ENCODE measurements at places on chromosomes 2 and 18.

- no peak for DNase-seq
Measured at GRCh38 chr18:12599543-12599942, 58.4 kb downstream of the SPIRE1 start.

GRCh38 chr18:61991201-61991600, 98.4 kb upstream of the RNF152 start:
- DNase-seq: no peak

DNA sequence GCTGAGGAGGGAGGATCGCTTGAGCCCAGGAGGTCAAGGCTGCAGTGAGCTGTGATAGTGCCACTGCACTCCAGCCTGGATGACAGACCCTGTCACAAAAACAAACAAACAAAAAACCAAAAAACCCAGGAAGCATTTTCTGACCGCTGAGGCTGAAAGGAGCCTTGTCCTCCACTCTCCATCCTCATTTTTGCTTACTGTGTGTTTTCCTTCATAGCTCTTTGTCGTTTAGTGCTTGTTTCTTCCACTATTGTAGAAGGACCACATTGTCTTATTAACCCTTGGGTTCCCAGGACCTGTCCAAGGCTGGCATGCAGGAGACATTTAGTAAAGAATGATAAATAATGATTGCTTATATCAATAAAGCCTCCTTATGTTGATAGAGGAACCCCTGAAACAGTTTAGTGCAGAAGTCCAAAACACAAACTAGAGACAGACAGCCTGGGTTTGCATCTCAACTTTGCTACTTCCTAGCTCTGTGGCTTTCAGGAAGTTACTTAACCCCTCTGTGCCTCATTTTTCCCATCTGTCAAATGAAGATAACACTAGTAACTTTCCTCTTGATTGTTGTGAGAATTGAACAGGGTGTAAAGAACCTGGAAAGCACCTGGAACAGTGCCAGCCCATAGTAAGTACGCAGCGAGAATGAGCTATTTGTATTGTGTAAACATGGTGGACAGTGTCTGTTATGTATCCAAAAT, 126.0 kb downstream of the LPIN1 start:
- DNase-seq: no peak

DNA sequence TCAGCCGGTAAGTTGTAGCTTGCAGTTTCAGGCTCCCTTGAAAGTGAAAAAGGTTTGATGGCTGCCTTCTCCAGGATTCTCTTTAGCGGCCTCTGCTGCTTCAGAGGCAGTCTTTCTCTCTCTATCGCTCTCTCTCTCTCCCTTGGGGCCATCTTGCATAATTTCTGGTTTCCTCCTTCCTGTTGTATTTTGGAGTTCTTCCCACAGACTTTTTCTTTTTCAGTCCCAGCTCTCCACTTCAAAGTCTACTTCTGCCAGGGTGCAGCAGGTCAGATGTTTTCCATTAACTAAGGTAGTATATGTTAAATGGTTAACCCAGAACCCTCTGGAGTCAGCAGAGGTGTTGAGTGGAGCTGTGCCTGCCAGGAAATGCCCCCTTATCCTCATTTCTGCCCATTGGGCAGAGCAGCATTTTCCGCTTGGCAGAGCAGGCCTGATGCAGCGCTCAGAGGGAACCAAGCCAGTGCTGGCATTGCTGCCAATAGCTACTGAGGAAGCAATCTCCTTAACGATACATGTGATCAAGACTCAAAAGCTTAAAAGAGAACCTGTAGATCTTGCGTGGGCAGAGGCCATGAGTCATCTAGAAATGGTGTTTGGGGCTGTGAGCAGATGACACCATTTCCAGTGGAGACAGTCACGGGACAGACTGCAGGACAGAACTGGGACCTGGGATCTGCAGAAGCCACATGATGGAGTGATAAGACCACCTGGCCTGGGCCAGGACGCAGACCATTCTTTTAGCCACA, 20.8 kb downstream of the DBI start:
- peak; percentile 32 for DNase-seq

- DNase-seq: no peak
Measured at GRCh38 chr2:25358836-25359235, 17.1 kb upstream of the DNMT3A start.

DNA sequence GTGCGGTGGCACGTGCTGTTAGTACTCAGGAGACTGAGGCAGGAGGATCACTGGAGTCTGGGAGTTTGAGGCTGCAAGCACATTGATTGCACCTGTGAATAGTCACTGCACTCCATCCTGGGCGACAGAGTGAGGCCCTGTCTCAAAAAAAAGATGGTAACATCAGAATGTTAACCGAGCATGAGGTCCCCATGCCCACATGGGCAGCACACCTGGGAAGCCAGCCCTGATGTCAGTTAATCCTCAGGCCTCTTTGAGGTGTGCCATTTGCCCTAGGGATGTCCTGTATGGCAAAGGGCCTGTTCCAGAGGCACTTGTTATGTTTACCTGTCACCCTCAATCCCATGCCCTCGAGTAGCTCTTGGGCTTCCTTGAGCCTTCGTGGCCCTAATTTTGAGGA, 16.6 kb downstream of the RBFA start:
- no peak for DNase-seq

- no peak for DNase-seq
Measured at GRCh38 chr18:78092901-78093300, 843.3 kb downstream of the GALR1 start.

DNA sequence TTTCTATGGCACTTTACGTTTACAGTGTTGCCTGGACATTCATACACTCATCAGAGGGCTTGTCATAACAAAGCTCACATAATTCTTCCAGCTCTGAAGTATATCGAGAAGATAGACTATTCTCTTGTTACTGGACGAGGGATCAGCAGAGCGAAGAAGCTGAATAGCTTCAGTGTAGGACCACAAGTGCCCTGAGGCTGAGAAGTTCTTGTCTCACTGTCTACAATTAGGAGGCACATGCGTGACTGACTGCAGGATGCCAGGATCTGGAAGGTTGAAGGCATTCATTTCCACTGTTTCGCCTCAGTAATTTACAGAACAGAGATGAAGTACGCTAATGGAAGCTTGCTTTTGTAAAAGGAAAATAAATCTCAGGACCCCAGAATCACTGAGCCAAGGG, 9.6 kb downstream of the SH3YL1 start:
- no peak for DNase-seq

DNA sequence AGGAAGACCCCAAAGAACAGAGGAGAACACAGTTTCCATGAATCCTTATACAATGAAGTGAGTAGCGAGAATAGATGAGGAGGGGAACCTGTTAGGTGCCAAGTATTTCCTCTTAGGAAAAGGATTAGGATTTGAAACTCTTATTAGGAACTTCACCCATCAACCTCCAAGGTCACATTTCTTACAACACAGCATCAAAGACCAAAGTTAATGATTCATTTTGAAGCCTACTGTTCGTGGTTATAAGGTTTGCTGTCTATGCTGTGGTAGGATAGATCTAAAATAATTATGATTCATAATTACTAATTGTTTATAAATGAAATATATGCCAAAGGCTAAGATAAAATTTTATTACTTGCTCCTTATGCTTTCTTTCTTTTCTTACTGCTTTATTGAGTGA, 6.1 kb downstream of the CFAP221 start:
- no peak for DNase-seq

DNA sequence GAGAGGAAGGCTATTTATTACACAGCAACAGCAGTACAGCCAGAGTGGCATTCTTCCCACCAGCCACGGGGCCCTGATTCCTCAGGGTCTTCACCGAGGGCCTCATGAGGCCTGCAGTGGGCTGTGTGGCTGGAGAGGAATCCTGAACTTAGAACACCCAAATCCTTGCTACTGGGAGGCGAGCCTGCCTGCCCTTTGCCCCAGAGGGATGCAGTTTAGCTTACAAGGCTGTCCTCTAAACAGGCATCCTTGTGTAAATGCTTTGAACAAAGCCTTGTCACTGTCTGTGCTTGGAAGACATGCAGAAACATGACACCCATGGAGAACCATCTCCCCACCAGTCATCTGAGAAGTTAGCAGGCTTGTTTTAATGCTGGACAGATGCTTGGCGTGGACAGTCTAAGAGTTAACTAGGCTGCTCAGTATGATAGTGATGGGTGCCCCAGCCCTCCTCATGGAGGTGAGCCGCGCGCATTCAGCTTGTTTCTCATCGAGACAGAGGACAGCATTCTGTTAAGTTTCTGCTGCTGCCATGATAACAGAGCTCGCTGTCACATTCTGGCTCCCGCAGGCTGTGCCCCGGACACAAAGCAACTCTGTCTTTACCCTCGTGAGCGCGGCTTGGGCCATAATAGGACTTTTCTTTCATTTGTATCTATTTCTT, 42.9 kb downstream of the ADI1 start:
- DNase-seq: peak; percentile 50

DNA sequence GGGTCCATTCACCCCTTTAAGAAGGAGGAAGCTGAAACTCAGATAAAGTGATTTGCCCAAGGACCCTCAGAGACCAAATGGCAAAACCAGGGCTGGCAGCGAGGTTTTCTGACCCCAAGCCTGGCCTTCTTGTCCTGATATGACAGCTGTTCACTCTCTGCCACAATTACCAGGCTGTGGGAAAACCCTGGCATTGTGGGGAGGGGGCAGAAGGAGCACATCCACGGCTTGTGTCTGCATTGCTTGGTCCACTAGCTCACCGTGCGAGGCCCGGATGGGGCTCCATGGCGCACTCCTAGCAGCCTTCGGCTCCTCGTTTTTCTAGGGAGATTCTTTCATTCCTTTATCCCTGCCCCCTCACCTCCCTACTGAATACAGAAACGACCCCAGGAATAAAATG, 143.4 kb upstream of the SIX2 start:
- DNase-seq: no peak

DNA sequence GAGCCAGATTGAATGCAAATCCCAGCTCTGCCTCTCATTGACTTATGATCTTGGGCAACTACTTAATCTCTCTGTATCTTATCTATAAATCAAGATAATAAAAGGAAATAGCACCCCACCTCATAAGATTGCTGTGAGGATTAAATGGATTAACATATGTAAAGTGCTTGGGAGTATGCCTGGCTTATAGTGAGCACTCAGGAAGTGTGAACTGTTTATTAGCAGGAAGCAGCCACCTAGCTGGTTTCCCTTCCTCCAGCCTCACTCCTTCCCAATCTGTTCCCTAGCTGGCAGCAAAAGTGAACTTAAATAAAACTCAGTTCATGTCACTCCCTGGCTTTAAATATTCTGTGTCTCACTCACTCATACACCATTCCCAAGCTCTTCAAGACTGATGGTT, 526.6 kb upstream of the PKDCC start:
- no peak for DNase-seq

DNA sequence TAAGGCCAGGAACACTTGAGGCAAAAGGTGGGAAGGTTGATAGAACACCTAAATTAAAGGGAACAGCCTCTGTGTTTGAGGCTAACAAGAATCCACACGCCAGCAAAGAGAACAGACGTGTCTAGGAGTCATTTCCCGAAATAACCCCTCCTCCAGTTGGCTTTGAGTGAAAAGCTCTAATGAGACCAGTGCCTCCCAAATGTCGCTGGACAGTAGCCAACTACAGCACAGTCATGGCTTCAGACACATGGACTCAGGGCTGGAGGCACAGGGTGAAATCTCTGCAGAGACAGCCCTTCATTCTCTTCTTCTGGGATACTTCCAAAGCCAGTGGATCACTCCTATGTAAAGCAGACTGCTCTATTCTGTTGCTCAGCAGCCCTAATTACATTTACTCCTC, 49.6 kb downstream of the SOWAHC start:
- DNase-seq: peak; percentile 76

DNA sequence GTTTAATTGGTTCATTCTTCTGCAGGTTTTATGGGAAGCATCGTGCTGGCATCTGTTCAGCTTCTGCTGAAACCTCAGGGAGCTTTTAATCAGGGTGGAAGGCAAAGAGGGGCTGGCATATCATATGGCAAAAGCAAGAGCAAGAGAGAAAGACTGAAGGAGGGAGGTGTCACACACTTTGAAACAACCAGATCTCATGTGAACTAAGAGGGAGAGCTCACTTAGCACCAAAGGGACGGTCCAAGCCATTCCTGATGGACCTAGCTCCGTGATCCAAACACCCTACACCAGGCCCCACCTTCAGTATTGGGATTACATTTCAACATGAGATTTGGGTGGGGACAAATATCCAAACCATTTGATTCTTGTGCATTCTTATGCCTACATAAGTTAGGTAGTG, 563.1 kb downstream of the SPAG16 start:
- DNase-seq: no peak

GRCh38 chr2:131552871-131553270, 25.2 kb downstream of the CCDC74A start:
- no peak for DNase-seq

DNA sequence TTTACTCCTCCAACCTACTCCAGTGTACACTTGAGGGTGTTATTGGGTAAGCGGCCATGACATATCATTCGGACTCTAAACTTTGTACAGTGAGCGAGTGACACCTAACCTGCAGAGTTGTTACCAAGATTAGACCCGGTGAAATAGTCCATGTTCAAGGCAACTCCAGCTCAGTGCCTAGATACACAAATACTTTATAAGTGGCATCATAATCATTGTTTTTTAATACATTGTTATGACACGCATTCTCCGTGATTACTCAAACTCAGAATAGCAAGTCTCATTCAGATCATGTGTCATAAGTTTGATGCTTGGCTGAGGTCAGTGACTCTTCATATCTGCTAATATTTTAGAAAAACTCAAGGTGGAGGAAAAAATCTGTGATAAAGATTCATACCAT, 597.8 kb downstream of the DCC start:
- DNase-seq: no peak

DNA sequence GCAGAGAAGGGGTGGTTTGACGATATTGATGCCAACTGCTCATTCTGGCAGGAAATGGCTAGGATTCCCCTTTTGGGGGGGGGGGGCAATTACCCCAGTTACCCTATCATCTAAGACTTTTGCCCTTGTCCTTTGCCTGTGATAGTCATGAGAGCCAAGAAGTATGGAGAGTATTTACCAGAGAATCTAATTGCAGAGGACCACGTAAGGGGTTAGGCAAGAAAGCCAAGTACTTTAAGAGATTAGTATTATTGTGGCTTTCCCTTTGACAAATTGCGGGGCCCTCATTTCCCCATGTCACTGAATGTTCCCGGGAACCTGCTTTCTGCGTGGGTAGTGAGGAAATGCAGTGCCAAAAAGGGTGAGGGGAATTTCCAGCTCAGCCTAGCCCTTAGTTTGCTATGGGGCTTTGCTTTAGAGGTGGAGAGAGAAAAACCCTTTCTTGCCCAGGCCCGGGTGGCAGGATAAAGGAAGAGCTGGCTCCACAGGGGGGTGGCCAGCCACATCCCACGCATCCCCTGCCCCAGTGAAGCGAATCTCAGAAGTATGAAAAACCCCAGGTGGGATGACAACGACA, 1.5 kb downstream of the AQP4 start:
- no peak for DNase-seq

DNA sequence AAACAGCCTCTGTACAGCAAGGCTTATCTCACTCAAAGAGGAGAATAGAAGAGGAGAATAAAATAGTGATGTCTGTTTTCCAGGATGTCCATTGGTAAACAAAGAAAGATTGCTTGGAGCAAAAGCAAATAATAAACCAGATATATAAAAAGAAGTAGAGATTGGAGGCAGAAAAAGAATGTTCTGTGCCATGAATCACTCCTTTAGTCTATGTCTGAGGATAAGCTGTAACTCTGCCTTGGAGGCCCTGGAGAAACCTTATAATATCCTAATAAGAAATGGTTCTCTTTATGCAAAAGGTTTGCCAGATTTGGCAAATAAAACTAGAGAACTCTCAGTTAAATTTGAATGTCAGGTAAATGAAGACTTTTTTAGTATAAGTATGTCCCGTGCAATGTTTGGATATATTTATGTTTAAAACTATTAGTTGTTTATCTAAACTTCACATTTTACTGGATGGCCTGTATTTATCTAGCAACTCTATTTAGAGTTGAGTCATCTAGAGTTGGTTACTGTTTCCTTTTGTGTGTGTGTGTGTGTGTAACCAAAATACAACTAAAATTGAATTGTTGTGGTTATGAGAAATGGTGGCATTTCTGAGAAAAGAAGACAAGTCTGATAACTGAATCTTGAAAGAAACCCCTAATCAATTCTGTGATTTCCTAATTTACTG, 510.3 kb upstream of the SETBP1 start:
- no peak for DNase-seq

Data from dorsolateral prefrontal cortex (tissue), 122 donors.